Stimulated activated naive B cell treated with anti-CD40 and anti-IgM and Interleukin-4, amounts not matched to agents 10 μg/mL and 1 μg/mL and 100 μg/mL, for 72 hours (primary cell): ENCODE measurements at places on chromosomes 3 and 15.

DNA sequence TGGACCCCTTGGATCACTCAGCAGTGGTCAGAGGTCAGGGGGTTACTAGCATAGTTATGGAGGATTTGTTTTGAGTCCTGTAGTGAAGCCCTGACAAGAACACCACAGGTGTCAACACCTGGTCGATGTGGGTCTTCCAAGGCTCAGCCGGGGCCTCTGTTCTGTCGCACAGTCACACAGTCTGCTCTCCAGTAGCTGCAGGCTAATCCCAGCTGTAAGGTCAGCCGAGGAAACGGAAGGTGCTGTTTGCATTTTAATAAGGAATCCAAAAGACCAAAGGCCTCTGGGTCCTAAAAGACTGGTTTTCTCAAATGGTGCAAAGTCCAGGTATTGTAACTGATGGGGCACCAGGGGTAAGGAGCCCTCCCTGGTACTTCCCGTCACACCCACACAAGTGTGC, 71.7 kb downstream of the RPLP1 start:
- H3K27ac ChIP-seq, result no peak overlapping the region
- no peaks in the 10 kb centered on the region for H3K36me3 ChIP-seq
- H3K4me1 ChIP-seq, result peaks cover 3% of the 10 kb centered on the region
- DNase-seq, result no peak
- peaks cover 39% of the 10 kb centered on the region for H3K27me3 ChIP-seq

- H3K4me1 ChIP-seq, result no peaks in the 10 kb centered on the region
- DNase-seq, result no peak
- no peaks in the 10 kb centered on the region for H3K27me3 ChIP-seq
- no peaks in the 10 kb centered on the region for H3K36me3 ChIP-seq
- no peak overlapping the region for H3K4me3 ChIP-seq
Measured at GRCh38 chr3:111152496-111152895, 80.9 kb downstream of the NECTIN3 start.

GRCh38 chr3:124137216-124137615, 145.3 kb upstream of the ROPN1 start:
- H3K27me3 ChIP-seq, result peaks cover 11% of the 10 kb centered on the region
- no peak overlapping the region for H3K27ac ChIP-seq
- H3K4me1 ChIP-seq, result no peaks in the 10 kb centered on the region
- H3K36me3 ChIP-seq, result no peaks in the 10 kb centered on the region
- no peak overlapping the region for H3K4me3 ChIP-seq

- H3K4me3 ChIP-seq, result peak within 1 kb of the TSS; percentile 66
- DNase-seq, result peak; percentile 4
- peaks cover 66% of the 10 kb centered on the region for H3K27me3 ChIP-seq
- peaks cover 11% of the 10 kb centered on the region for H3K4me1 ChIP-seq
- no peak within 1 kb of the TSS for H3K27ac ChIP-seq
Measured at GRCh38 chr15:32029862-32030781, at the start of gene CHRNA7. Gene CHRNA7 (plus strand): TSS chr15:32030515. CDS start chr15:32030595, 80 bp downstream.

DNA sequence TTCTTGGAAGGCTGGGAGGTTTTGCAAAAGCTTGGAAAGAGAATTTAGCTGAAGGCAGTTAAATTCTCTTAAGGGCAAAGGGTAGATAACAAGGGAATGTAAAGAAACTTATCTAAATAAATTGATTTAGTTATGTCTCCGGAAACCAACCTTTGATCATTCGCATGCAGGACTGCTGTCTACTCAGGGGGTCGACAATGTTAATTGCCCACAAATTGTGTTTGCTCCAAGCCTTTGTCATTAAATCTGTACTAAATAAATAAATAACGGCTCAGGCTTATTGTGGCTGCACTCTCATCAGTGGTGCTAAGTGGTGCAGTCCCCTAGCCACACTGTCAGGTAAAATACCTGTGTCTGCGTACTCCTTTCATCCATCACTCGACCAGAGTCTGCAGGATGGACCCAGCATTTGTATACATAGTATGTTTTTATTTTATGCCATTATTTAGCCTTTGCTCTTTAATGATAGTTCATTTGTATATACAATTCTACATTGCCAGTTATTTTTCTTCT, 497.4 kb upstream of the RASGRP1 start:
- DNase-seq, result no peak
- H3K36me3 ChIP-seq, result no peaks in the 10 kb centered on the region
- no peaks in the 10 kb centered on the region for H3K4me1 ChIP-seq
- no peak overlapping the region for H3K4me3 ChIP-seq
